ENCODE measurements at places on chromosomes 16 and 17. TPM values are rescaled to one million over a fixed set of nuclear protein-coding genes. Genes with fewer than 3 reads are reported as not detected.

The FNDC8 gene
- total RNA-seq = not detected

The FOXJ1 gene
- total RNA-seq = not detected

The KRTAP17-1 gene
- total RNA-seq = not detected

GRCh38 chr17:63837480-63837879, 5.0 kb downstream of the SMARCD2 start:
- DNase-seq = no peak

- no peak for DNase-seq
Observed at GRCh38 chr17:62381561-62381960, 1.2 kb downstream of the EFCAB3 start.

DNA sequence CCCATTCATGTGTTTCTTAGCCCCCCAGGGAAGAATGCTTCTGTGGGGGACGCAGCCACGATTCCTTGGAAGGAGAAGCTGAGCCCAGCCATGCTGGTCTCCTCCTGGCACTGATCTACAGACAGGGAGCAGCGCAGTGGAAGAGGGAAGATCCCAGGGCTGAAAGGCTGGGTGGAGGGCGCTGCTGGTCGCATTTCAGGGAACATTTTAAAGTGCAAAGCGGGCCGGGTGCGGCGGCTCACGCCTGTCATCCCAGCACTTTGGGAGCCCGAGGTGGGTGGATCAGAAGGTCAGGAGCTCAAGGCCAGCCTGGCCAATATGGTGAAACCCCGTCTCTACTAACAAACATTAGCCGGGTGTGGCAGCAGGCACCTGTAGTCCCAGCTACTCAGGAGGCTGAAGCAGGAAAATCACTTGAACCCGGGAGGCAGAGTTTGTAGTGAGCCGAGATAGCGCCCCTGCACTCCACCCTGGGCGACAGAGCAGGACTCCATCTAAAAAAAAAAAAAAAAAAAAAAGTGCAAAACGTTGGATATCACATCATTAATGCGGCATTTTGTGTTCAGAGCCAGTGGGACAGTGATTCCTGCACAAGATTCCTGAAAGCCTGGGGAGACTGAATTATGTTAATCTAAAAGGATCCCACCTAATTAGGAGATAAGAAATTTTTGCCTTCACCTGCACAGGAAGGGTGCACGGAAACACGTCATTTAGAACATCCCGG, 558 bp upstream of the CHMP6 start:
- no peak for DNase-seq
